ENCODE measurements at places on chromosomes 3 and 15. TPM values are rescaled to one million over a fixed set of nuclear protein-coding genes. Genes with fewer than 3 reads are reported as not detected.
A peak's percentile ranks its signal among the peaks of the same experiment; 100 is the strongest.

The PEAK1 gene
- total RNA-seq, result 20.7 TPM

The ALDH1A2 gene
- total RNA-seq, result 4.0 TPM

The SPINK8 gene
- total RNA-seq, result not detected

The DAZL gene
- total RNA-seq, result not detected

The PFN2 gene
- total RNA-seq, result 187 TPM

The EPHB1 gene
- 0.15 TPM for total RNA-seq

The SCN11A gene
- total RNA-seq, result not detected

The RTP2 gene
- not detected for total RNA-seq

The ZBTB20 gene
- 26.5 TPM for total RNA-seq

The TNIK gene
- 30.7 TPM for total RNA-seq

The AHSG gene
- not detected for total RNA-seq

The CELF6 gene
- total RNA-seq, result not detected

The CACNA1D gene
- not detected for total RNA-seq

The HESX1 gene
- total RNA-seq, result 3.4 TPM

The CAND2 gene
- 0.30 TPM for total RNA-seq

- no peak for DNase-seq
Measured at GRCh38 chr15:73403171-73403570, 34.4 kb upstream of the HCN4 start.

- DNase-seq, result peak; percentile 56
Measured at GRCh38 chr3:152474585-152474984, 205.9 kb downstream of the MBNL1 start.

DNA sequence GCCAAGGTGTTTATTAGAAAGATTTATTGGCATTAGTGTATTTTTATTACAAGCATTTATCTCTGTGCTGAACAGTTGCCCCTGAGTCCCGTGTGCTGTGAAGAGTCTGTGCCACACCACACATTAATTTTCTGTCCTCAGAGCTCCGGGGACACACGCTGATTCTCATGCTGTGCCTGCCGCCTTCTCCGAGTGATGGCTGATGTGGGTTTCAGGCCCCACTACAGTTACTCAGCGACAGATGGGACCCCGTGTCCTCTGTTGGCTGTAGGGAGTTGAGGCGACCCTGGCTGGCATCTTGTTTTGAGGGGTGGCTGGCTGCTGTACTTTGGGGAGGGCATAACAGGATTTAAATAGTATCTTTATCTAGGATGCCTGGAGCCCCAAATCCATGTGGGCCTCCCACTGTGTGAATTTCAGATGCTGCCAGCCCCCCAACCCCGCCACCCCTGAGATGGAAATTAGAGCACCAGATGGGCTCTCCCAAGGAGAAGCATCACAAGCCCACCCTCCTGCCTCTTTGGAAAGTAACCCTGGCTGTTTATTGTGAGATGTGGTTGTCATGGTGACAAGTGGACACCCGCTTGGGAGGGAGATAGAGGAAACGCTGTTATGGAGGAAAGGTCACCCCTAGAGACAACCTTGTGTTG is 185.6 kb downstream of the APBA2 start:
- no peak for DNase-seq

DNA sequence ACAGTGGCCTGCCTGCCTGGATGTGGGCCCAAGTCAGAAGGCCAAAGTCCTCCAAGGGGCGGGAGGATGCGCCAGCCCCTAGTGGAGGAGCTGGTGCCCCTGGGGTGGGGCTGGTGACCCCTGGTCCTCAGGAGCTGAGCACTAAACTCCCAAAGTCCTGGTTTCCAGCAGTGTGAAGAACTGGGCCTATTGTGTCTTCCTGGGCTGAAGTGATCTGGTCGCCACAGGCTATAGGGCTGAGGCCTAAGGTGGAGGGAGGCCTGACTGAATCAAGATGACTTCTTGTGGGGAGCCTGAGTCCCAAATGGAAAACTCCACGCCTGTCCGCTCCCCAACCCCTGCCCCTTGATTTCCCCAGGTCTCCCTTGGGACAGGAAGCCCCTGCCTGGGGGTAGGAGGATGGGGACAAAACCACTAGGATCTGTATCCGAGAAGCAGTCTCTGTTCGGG is 753 bp upstream of the FES start:
- no peak for DNase-seq

DNA sequence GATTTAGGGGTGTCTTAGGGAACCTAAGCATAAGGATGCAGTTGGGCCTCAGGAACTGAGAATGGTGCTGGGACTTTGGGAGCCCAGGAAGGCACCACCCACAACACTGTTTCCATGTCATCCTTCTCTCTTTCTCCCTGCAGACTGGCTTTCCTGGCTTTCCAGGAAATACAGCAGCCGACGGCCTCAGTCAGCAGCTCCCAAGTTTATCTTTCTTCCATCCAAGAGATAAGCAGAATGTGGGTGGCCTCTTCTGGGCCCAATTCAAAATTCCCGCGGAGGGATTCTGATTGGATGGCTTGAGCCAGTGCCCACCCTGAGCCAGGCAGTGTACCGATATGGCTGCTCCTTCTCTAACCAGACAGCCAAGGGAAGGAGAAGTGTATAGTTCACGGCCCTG is 4.5 kb upstream of the CLN6 start:
- DNase-seq, result no peak

GRCh38 chr3:60053526-60054265 is 1003.9 kb upstream of the CFAP20DC start:
- no peak for DNase-seq

DNA sequence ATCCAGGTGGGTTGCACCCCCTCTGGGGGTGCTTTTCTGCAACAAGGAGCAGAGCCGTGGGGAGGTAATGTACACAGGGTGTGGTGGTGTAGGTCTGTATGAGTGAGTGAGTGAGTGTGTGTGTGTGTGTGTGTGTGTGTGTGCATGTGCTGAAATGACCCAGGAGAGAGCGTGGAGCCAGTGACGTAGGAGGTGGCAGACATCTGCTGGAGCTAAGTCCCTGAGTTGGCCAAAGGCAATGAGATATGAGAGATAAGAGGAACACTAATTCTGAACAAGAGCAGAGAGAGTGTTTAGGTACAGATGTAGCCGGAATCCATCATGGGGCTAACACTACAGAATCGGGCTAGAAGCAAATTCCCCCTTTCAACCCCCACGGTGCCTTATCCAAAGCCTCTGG is 27.6 kb downstream of the BDH1 start:
- no peak for DNase-seq

GRCh38 chr3:2944628-2945027 is 165.5 kb downstream of the IL5RA start:
- no peak for DNase-seq

- no peak for DNase-seq
Measured at GRCh38 chr3:190486908-190487607, 26.8 kb upstream of the IL1RAP start.

- no peak for DNase-seq
Measured at GRCh38 chr3:16113704-16114103, 60.8 kb upstream of the GALNT15 start.

- no peak for DNase-seq
Measured at GRCh38 chr3:62955126-62955525, 79.9 kb upstream of the CADPS start.

DNA sequence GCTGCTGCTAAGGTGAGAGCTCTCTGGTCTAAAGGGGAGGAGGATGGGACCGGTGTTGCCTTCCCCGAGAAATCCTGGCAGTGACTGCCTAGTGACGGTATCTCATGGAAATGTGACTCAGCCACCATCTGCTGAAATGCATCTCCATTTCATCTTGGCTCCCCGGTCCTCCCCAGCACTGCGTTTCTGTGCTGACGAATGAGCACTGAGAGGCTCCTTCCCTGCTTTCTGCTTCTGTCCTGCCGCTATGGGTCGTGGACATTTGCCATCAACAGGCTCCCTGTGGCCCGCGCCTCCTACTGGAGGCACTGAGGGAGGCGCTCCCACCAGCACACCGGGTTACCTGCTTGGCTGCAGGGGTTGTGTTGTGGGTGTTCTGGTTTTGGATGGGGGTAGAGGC is 13.5 kb upstream of the SEC13 start:
- DNase-seq, result no peak

DNA sequence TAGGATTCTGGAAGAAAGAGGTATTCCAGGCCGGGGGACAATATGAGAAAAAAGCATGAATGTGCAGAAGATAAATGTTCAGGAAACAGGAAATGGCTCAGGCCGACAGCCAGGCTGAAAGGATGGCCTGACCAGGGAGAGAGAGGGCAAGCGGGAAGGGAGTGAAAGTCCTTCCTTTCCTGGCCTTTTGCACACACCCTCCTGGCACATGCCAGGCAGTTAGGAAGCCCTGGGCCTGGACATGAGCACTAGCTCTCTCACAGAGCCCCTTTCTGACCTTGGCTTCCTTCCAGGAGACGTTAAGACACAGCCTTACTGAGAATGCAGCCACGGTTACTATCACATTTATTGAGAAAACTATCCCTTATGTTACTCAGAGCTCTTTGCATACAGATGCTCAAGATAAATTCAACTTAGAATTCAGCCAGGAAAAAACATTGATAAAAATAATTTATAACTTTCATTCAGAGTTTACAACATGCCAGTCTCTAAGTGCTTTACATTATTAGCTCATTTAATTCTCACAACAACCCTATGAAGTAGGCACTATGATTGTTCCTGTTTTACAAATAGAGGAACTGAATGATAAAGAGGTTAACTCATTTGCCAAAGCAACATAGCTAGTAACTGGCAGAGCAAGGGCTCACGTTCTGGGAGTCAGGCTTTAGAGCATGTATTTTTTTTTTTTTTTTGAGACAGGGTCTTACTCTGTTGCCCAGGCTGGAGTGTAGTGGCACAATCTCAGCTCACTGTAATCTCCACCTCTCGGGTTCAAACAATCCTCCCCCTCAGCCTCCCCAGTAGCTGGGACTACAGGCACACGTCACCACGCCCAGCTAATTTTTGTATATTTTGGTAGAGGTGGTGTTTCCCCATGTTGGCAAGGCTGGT is 39.4 kb upstream of the SMAD3 start:
- DNase-seq, result peak; percentile 47

DNA sequence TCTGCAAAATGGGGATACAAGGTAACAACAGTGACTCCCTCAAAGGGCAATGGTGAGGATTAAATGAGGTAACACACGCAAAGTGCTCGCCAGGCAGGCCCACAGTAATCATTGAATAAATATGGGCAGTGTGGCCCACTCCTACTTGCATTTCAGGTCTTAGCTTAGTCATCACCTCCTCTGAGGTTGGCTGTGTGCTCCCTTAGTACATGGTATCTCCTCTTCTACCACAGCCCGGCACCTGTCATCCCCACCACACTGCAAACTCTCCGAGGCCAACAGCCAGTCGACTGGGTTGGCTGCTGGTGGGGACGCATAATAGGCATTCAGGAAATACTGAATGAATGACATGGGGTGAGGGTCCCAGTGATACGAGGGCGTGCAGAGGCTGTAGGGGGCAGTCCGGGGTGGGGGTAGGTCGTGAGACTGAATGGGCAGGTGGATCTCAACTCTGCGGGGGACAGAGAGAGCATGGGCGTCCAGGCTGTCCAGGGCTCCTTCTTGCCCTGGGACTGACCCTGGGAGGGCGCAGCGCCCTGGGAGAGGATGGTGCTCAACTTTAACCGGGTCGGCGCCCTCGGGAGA is 375 bp upstream of the MYZAP start:
- DNase-seq, result peak; percentile 72

DNA sequence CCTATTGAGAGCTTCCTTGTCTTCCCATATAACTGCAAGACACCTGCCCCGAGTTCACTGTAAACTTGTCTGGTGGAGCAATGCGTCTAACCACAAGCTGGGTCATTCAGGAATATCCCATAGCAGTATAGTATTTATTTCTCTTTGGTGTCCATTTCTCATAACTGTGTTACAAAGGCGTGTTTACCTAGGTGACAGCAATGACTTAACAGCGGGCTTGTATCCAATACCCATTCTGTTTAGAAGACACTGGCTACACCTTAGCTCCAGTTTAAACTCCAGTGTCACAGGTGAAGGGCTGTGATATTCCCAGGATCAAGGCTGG is 24.3 kb downstream of the ATP10A start:
- no peak for DNase-seq

DNA sequence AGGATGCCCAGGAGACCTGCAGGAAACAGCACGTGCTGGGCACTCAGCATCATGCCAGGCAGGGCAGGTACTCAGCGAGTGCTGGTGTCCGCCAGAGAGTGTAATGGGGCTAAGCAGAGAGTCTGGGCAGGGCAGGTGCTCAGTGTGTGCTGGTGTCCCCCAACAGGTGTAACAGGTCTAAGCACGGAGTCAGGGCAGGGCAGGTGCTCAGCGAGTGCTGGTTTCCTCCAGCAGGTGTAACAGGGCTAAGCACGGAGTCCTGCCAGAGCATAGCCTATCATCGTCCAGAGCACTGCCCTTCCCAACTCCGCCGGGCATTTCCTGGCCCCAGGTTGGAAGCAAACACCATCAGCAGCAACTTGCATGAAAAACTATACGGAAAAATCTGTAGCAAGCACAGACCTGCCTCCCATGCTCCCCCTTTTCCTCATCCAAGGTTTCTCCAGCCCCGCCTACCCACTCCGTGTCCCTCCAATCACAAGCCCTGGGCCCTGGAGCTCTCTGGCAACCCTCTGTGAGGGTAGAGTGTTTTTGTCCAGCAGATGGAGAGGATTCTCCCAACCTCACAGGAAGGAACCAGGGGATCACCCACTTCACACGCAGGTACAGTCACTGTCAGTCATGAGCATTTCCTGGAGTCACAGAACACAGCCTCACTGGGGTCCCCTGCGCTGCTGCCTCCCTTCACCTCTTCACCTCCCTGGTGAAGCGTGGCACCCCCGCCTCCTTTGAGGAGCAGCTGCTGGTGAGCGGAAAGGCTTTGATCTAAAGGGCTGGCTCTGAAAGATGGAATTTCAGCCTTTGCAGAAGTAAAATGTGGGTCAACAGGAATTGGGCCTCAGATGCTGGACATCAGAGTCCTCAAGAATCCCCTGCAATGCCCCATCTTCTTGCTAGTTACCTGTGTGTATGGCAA is 302.5 kb downstream of the OCA2 start:
- no peak for DNase-seq

GRCh38 chr3:78497767-78498166 is 1270.0 kb downstream of the ROBO1 start:
- no peak for DNase-seq

DNA sequence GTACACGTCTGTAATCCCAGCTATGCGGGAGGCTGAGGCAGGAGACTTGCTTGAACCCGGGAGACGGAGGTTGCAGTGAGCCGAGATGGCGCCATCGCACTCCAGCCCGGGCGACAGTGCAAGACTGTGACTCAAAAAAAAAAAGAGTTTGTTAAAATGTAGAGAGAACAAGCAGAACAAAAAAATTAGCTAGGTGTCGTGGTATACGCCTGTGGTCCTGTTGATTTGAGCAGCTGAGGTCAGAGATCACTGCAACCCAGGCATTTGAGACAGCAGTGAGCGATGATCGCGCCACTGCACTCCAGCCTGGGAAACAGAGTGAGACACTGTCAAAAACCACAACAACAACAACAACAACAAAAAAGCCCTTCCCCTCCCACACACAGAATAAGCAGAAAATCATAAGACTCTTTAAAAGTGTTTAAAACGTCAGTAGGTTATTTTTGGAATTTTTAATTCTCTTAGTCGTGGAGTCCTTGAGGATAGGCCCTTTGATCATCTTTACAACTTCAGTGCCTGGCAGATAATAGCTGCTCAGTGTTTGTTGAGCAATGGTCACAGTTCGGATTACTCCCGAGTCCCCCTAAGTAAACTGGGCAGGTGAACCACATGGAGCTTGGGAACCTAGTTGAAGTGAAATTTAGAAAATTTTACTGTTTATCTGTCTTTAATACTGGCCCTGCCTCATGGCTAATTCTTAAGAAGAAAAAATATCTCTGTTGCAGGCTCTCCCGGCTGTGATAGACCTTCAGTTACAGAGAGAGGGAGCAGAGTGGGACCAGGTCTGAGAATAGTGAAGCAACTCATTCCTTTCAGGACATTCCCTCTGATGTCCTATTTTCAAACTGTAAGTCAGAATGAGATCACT is 6.2 kb downstream of the NIPA2 start:
- no peak for DNase-seq

- DNase-seq, result no peak
Measured at GRCh38 chr3:161859865-161860450, 363.4 kb downstream of the OTOL1 start.

- no peak for DNase-seq
Measured at GRCh38 chr3:31232055-31233025, 300.4 kb upstream of the STT3B start.
